WTC11 (cell line): ENCODE measurements at places on chromosomes 16 and 17. TPM values are rescaled to one million over a fixed set of nuclear protein-coding genes. Genes with fewer than 3 reads are reported as not detected.

The ACSM2B gene
- total RNA-seq: 0.20 to 0.27 TPM in 2 of 3 replicates, not detected in the other

The BRICD5 gene
- 12.5 to 15.2 TPM (median 13.6 TPM) in 3 replicates for total RNA-seq

The DCUN1D3 gene
- total RNA-seq: 12.8 to 14.7 TPM (median 14.4 TPM) in 3 replicates

The SALL1 gene
- 63.9 to 67.0 TPM (median 65.0 TPM) in 3 replicates for total RNA-seq

The CIITA gene
- total RNA-seq: 0.21 to 0.27 TPM (median 0.26 TPM) in 3 replicates

The ACAP1 gene
- 58.6 to 63.9 TPM (median 60.6 TPM) in 3 replicates for total RNA-seq

The CFAP97D1 gene
- total RNA-seq: 0.09 to 0.14 TPM (median 0.13 TPM) in 3 replicates

The ELMO3 gene
- 13.6 to 15.6 TPM (median 15.3 TPM) in 3 replicates for total RNA-seq

The NT5C3B gene
- 58.1 to 62.9 TPM (median 59.4 TPM) in 3 replicates for total RNA-seq

The TBC1D3I gene
- total RNA-seq: 0.27 to 0.53 TPM (median 0.39 TPM) in 3 replicates

The APOBR gene
- 0.09 to 0.11 TPM in 2 of 3 replicates, not detected in the other for total RNA-seq

The TBX6 gene
- 5.1 to 7.6 TPM (median 6.6 TPM) in 3 replicates for total RNA-seq

DNA sequence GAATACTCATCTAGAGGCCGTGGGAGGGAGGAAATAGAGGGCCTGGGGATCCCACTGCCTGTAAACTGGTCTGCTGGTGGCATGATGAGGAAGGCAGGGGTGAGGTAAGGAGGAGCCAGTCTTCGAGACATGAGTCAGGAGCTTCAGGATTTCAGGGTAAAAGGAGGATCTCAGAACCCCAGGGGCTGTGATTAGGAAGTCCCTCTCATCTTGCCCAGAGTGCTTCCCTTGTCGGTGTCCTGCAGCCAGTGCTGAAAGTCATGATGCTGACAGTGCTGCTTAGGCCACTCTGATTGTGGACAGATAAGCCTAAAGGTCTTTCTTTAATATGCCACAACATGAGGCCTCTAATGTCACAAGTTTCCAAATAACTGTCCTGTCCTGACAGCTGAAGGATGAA, 29.6 kb downstream of the COG4 start:
- no peak for DNase-seq

- no peak for DNase-seq
Observed at GRCh38 chr17:74761419-74761818, 13.0 kb downstream of the NHERF1 start.

GRCh38 chr17:31857920-31858641, 963 bp downstream of the COPRS start:
- no peak for DNase-seq

DNA sequence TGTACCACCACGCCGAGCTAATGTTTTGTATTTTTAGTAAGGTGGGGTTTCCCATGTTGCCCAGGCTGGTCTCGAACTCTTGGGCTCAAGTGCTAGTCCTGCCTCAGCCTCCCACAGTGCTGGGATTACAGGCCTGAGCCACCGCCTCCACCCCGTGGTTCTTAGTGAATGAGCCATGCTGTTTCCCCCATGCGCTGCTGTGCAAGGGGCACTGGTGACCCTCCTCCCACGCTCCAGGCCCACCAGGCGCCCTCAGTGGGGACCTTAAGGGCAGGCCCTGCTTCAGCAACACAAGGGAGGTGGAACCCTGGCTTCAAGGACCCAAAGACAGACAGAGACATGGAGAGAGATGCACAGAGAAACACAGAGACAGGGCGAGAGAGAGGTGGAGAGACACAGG, 15.4 kb upstream of the NUDT16L1 start:
- no peak for DNase-seq

DNA sequence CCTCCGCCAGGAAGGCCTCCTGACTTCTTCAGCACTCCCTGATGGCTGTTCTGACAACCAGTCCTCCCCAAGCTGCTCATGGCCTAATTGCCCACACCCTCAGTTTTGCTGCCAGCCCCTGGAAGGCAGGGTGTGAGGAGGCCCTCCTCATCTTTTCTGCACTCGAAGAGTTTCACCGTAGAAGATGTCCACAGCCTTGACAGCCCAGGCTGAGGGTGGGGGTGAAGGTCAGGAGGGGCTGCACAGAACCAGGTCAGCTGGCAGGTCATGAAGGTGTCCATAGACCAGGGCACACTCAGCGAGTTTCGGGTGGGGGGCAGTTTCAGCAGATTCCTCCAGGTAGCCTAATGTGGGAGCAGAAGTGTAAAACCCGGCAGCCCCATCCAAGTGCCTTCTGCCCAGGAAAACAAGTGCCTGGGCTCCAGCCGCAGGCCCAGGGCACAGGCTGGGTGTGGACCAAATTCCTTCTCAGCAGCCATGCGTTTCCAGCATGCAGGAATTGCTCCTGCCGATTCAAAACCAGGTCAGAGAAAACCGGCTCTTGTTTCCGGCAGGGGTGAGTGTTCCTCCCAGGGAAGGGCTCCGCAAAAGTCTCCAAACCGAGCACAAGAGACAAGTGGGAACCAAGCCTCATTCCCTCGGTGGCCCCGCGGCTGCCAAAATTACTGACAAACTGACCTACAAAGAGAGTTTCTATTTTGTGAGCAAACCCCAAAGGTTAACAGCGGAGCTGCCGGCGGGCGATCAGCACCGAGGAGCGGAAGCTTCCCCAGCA, 228.8 kb downstream of the C16orf78 start:
- DNase-seq: no peak

DNA sequence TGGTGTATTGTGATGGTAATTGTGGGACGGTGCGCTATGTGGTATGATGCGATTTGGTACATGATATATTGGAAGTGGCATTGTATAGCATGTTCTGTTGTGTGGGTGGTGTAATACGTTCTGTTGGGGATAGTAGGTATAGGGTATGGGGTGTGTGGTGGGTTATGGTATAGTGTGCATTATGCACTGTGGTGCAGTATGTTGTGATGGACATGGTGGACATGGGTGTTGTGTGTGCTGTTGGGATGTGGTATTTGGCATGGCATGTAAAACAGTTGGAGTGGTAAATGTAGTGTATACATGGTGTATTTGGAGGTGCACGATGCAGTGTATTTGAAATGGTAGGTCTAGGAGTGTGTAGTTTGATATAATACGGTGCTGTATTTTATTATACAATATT, 170.6 kb upstream of the CNTNAP4 start:
- DNase-seq: no peak

GRCh38 chr17:50297407-50297865, 23.2 kb downstream of the TMEM92 start:
- peak; percentile 91 for DNase-seq

- no peak for DNase-seq
Observed at GRCh38 chr16:78528265-78528664, 428.8 kb downstream of the WWOX start.

- no peak for DNase-seq
Observed at GRCh38 chr17:35717475-35717874, 14.0 kb upstream of the RASL10B start.

GRCh38 chr16:85435286-85435685, 177.8 kb upstream of the GSE1 start:
- DNase-seq: peak; percentile 57

DNA sequence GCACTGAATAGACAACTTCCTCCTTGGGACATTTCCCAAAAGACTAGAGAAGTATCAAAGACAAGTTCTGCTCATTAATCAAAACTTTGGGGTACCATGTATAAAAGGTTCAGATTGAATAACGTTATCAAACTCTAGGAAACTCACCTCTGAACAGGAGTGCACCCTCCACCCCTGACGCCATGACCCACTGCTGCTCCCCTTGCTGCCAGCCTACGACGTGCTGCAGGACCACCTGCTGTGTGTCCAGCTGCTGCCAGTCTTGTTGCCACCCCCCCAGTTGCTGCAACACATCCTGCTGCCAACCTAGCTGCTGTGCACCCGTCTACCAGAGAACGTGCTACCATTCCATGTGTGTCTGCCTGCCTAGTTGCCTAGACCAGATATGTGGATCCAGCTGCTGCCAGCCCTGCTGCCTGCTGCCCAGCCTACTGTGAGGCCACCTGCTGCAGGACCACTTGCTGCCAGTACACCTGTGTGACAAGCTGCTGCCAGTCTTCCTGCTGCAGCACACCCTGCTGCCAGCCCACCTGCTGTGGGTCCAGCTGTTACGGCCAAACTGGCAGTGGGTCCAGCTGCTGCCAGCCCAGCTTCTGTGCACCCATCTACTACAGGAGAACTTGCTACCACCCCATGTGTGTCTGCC, 13.8 kb upstream of the KRTAP9-2 start:
- no peak for DNase-seq

GRCh38 chr16:47732122-47732521, 271.0 kb downstream of the PHKB start:
- DNase-seq: no peak

DNA sequence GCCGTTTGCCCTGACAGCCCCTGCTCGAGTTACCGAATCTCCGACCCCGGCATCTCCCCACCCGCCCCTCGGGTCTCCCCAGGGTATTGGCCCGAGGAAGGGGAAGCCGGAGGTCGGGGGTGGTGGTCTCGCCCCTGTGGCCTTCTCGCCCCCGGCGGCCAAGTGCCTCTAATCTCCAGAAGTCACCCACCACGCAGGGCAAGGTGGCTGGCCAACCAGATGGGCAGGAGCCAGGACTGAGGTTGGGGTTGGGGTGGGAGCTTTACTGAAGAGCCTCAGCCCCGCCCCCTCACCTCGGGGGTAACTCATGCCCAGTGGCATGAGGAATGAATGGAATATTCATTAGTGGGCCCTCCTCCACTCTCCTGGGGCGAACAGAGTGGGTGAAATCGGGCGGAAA, 637 bp downstream of the DHRS11 start:
- DNase-seq: peak; percentile 49

DNA sequence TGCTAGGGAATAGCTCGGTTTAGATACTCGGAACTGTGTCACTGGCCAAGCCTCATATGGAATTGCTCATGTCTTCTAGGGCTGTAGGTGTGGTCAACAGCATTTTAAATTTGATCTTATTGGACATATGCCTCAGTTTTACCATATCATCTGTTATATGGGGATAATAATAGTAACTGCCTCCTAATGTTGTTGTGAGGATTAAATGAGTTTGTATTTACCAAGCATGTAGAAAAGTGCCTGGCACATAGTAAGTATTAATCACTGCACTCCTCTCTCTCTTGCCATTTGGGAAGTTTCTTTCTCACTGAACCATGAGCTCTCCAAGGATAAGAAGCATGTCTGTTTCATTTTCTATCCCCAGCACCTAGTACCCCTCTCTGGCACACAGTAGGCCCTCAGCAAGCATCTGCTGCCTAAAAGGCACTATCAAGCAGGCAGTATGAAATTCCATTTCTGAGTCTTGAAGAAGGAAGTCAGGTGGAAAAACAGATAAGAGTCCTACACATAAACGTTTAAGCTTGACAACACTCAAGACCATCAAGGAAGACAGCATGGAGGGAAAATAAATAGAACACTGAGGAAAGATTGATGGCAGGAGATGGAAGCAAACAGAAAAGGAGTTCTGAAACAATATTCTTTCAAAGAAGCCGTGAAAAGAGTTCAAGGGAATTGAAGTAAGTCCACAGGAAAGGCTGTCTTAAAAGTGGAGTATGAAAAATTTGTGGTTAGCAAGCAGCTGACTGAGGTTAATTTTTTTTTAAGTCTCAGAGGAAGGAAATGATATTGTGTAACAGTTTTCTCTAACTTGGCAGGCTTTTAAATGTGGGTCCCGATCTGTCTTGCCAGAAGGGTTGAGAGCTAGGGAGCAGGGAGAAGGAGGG, 2.2 kb upstream of the ATP6V0A1 start:
- DNase-seq: no peak

DNA sequence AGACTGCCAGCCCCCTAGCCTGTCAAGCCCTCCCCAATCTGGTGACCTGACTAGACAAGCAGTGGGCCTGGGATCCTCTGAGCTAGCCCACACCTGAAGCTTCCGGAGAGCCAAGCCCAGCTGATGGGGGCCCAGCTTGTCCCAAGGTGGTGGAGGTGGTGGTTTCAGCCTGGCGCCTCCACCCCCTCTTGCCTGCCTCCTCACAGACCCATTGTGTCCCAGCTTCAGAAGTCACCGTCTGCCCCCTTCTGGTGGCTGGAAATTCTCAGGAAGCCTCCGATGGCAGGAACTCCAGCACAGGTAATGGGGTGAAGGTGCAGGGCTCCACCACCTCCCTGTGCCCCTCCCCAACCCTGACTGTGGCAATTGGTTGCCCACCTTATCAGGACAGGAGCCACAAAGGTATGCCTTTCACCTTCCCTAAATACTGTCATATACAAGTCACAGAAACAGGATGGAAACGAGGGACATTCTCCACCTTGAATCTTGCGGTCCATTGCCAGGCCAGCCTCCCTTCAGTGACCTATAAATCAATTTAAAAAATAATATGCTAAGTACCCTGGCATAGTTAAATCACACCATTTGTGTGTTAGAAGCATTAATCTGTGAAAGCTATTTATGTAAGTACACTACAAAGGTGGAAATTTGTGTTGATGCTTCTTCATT, 66.0 kb upstream of the ZNF423 start:
- DNase-seq: peak; percentile 87

DNA sequence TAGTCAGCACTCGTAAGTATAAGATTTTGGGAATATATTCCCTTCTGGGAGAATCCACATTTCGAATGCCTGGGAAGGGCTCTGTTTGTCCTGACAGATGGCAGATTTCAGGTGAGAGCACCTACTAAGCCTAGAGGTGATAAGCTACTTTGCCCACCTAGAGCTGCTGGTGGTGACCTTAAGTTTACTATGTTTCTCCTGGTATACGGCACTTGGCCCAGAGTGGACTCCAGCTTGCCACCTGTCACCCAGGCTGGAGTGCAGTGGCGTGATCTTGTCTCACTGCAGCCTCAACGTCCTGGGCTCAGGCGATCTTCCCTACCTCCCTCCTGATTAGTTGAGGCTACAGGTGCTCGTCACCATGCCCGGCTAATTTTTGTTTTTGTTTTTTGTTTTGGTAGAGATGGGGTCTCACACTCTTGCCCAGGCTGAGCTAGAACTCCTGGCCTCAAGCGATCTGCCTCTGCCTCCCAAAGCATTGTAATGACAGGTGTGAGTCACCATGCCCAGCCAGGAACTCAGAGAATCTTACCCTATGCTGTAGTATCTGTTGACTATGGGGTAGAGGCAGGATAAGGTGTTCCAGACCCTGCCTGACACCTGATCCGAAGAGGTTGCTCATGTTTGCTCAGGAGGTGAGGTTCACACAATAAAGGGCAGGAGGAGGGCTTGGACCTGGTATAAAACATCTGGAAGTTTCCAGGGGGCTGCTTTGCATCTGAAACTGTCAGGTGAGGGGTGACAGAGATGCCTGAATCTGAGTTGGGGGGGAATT, at the start of gene ZG16:
ZG16 (plus strand) TSS at position 681 of the 775 bp plus-strand sequence. CDS start 1,011 bp downstream, outside the sequence.
- no peak for DNase-seq

- no peak for DNase-seq
Observed at GRCh38 chr16:47374629-47375028, 86.2 kb downstream of the ITFG1 start.

DNA sequence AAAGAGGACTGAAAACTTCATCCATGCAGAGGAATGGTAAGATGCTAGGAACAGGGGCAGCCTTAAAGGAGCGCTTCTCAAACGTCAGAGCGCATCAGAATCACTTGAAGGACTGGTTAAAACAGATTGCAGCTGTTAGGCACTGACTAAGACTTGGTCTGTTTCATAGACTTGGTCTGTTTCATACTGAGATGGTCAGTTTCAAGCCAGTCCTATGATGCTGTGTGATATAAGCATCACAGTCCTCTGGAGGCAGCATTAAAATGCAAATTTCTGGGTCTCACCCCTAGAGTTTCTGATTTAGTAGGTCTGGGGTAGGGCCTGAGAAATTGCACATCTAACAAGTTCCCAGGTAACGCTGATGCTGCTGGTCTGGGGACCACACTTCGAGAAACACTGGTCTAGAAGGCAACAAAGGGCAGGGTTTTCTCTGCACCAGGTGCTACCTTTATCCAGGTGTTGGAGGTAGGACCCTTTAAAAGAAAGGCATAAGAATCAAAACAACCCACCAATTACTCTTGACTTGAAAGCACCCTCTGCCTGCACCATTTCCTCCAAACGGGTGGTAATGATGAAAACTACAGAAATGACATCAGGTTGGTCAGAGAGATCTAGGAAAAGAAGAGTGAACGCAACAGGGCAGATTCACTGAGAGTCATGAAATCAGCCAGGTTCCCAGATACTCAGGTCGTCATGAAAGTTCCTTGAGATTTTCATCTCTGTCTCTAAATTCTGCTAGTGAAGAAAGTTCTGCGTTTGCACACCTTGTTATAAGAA, 95.0 kb upstream of the RCVRN start:
- no peak for DNase-seq
